NCI-H446 (cell line): ENCODE measurements at places on chromosomes 11 and 22.

GRCh38 chr11:45432910-45433309 lies 146.8 kb upstream of the SYT13 start:
- DNase-seq = no peak

- no peak for DNase-seq
These were observed 8.5 kb upstream of the NECTIN1 start for GRCh38 chr11:119737366-119738058.

DNA sequence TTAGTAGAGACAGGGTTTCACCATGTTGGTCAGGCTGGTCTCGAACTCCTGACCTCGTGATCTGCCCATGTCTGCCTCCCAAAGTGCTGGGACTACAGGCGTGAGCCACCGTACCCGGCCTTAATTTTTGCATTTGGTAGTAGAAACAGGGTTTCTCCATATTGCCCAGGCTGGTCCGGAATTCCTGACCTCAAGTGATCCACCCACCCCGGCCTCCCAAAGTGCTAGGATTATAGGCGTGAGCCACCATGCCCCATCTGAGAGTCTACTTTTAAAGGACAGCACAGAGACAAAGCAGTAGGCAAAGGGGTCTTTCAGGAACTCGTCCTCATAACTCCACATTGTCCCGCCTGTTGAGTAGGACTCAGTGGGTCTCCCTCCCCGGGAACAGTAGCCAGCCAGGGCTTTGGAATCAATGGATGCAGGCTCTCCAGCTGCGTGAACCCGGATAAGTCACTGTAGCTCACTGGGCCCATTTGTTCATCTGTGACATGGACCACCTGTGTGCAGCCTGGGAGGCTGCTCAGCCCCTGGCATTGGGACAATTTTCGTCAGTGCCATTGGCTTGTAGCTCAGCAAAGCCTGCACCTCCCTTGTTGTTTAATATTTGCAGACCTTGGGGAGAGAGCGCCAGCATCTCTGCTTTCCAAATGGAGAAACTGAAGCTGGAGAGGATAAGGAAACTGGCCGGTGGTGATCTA lies 86.1 kb downstream of the ARHGAP8 start:
- peak; percentile 3 for DNase-seq

- no peak for DNase-seq
These were observed 55.7 kb downstream of the TEAD1 start for GRCh38 chr11:12729941-12730340.

DNA sequence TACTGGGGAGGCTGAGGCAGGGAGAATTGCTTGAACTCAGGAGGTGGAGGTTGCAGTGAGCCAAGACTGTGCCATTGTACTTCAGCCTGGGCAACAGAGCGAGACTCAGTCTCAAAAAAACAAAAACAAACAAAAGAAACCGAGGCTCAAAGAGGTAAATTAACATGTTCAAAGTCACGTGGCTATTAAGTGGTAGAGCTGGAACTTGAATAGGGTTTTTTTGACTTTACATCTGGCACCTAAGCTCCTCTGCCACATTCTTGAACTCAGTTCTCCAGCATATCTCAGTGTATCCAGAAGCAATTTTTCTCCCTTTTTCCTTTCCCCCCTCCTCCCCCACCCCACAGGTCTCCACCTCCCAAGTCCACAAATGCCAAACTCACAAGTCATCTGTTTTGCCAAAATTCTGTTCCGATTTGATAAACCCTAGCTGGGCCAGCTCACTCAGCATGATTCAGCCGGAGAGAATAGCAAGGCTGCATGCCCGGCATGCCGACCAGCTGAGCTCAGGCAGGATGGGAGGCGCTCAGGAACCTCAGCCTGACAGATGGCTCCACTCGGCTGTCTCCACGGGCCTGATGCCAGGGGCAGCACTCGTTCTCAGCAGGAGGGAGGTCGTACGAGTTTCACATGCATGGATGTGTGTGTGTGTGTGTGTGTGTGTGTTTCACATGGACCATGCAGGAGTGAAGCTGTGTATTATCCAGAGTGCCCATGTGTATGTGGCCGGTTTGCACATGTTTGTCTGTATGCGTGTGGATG lies 63.2 kb upstream of the RRAS2 start:
- peak; percentile 99 for DNase-seq

DNA sequence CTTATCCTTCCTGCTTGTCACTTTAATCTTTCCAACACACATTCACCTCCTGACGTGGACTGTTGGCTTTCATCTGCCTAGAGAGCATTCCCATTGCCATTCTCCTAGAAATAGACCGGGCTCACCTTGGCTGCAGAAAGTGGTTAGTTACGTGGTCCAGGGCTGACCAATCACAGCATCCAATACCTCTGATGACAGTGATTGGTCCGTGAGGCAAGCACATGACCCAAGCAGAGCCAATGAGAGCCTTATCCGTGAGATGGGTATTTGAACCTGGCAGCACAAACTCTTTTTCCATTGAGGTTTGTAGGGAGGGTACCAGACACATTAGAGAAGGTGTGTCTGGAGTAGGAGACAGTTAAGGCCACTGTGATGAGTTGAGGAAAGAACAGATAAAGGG lies 85.8 kb downstream of the MIAT start:
- DNase-seq = no peak

DNA sequence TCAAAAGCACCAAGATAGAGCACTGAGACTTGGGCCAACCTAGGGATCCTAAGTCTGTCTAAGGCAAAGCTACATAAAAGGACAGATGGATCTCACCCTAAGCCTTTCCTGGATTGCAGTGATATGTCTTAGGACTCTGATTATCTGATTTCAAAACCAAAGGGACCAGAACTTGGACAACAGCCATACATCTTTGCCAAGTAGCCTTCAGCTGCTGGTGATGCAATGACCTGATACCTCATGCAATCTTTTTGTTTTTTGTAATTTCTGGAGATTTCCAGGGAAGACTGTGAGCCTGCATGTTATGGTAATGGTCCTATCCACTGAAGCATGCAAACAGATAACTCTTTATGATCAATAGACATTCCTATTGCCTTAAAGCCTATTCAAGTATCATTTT lies 230.4 kb upstream of the MTNR1B start:
- no peak for DNase-seq

DNA sequence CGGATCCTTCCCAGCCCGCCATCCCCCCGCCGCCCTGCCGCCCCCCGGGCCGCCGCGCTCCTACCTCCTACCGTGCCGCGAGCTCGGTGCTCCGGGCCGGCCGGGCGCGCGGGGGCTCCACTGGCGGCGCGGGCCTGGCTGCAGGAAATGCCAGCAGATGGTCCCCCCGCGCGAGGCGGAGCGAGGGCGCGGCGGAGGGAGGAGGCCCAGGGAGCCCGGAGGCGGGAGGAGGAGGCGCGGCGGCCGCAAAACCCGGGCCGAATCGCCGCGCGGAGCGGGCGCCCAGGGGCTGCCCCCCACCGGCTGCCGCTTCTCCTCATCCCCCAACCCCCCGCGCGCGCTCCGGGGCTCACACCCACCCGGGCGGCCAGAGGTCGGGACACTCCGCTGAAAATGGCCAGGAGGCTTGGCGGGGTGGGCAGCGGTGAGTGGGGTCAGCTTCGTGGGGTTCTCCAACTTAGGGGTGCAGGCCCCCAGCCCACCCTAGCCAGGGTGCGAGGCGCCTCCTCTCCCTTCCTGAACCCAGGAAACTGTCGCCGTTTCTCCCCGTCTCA lies at the start of gene OSBPL5:
Gene OSBPL5 (minus strand): TSS at position 159 of the 554 bp plus-strand sequence. CDS start 36,162 bp downstream, outside the sequence.
- peak; percentile 30 for DNase-seq

DNA sequence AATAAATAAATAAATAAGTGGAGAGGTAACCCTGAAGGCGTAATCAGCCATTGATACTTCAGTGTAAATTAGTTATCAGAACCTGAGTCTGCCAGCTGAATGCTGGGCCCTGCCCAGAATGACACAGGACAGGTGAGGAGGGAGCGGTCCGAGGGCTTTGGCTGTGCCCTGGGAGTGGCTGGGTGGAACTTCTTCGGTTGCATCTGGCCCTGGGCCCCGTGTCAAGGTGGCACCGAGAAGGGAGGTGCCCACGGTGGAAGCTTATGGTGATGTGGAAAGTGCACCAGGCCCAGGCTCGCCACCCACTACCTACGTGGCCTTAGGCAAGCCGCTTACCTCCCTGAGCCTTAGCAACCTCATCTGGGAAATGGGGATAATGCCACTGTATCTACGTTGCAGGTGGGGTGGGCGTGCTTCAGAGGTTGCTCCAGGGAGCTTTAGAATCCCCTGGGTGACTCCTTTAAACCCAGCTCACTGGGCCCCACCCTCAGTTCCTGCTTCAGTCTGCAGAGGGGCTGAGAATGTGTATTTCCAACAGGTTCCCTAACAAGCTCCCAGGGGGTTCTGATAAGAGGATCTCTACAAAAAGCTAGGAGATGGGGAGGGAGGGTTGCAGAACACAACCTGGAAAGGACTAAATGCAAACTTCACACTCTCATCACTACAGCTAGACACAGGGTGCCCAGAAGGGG lies 38.8 kb downstream of the TXN2 start:
- no peak for DNase-seq

- no peak for DNase-seq
These were observed 98.8 kb downstream of the MSANTD4 start for GRCh38 chr11:105923252-105923651.

DNA sequence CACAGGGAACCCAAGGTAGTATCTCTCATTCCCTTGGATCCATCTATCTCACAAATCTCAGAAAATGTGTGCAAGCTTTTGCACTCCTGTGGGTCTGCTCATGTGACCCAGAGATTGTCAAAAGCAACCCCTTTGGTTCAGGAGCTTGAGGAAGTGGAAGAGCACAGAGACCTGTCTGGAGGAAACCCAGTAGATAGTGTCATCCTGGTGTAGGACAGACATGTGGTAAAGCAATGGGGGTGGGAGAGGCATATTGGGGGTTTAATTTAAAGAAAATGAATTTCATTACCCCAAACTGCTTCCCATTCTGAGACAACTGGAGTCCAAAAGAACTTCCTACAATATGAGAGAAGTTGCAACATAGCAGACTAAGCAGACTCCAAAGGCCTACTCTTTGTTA lies 5.8 kb upstream of the MS4A14 start:
- no peak for DNase-seq

DNA sequence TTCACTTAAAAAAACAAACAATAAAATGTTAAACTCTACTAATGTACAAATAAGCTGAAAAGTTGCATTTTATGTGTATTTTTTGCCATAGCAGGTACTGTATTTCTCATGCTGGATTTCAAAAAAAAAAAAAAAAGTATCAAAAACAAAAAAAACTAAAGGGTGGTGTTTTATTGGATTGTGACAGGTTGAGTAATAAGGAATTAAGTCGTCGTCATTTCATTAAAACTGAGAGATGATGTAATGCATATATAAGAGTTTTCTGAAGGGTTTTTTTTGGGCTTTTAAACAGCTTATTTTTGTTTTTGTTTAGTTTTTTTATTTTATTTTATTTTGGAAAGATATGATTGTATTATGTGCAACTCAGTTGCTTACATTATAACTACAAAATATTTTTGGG lies 10.9 kb upstream of the ADSL start:
- no peak for DNase-seq
